ENCODE measurements at places on chromosomes 16 and 17.

DNA sequence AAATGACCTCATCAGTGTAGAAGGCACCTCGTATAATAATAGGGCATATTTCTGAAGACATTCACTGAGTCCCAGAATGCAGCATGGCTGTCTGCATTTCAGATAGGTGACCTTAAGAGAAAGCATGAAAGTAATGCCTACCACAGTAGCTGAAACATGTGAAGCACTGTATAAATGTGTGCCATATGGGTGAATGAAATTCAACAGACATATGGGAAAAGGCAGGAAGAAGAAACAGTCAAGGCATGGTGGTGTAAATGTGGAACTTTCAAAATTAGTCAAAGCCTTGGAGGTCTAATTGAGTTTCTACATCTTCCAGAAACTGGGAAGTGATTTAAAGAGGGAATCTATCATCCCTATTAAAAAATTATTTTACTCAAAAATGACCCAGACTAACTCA, 698.2 kb upstream of the GOT2 start:
- no peak for DNase-seq

DNA sequence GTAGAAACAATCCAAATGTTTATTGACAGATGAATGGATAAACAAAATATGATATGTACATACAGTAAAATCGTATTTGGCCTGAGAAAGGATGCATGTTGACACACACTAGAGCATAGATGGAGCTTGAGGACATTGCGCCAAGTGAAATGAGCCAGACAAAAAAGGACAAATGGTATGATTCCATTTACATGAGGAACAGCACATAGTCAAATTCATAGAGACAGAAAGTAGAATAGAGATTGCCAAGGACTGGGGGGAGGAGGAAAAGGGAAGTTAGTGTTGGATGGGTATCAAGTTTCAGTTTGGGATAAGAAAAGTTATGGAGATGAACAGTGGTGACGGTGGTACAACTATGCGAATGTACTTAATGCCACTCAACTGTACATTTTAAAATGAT, 47.9 kb downstream of the COPRS start:
- no peak for DNase-seq

- no peak for DNase-seq
Measured at GRCh38 chr17:32307658-32308057, 34.3 kb downstream of the C17orf75 start.

- no peak for DNase-seq
Measured at GRCh38 chr17:67504182-67504581, 127.1 kb downstream of the PITPNC1 start.

- no peak for DNase-seq
Measured at GRCh38 chr16:82703871-82704768, 77.4 kb downstream of the CDH13 start.

DNA sequence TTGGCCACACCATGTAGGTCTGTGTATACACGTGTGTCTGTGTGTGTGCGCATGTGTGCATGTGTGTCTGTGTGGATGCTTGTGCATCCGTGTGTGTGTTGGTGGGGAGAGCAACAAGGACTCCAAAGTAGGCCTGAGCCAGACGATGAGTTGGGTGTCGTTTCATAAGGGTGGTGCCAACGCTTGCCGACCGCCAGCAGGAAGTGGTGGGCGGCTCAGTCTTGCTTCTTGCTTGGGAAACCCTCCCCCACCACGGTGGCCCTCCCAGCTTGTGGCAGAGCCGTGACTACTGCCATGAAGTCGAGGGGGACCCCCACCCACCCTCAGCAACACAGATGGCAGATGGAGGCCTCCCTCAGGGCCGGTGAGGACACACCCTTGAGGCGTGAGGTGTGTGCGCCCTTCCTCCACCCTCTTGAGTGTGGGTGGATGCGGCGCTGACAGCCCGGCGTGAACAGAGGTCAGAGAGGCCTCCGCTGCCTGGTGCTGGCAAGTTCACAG, 17.5 kb downstream of the SBK1 start:
- peak; percentile 74 for DNase-seq

DNA sequence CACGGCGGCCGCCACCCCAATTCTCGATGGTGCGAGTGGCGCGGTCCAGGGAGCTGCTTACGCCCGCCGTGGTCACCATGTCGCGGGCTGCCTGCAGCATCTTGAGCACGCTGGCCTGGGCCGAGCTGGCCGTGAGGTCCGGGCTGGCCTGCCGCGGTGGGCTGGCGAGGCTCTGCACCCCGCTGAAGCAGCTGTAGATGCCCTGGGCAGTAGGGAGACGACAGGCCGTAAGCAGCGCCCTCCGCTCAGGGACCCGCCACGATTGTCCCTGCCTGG, 16.4 kb downstream of the GRIN2C start:
- no peak for DNase-seq

DNA sequence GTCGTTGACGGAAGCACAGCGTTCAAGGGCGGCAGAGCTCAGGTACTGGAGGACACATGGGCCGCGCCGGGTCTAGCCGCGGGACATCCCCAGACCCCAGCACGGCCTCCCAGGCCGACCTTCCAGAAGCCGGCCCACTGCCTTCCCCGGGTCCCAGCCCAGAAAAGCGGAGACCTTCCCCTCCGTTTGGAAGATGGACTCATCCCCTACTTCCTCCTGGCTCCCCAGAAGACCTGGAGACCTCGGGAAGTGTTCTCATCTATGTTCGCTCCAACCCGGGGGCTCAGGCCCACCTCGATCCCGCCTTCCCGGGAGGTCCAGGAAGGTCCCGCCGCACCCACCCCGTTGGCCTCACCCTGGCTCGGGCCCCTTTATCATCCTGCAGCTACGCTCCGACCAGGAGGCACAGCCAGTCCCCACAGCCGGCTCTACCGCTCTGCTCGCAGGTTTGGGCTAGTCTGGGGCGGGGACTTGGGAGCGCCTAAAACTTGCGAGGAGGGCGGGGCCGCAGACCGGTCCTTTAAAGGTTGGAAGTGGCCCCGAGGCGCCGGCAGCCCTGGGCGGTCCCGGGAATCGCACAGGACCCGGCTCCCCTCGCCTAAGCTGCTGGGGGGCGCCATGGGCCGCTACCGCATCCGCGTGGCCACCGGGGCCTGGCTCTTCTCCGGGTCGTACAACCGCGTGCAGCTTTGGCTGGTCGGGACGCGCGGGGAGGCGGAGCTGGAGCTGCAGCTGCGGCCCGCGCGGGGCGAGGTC, at the start of gene ALOX12:
TSS of gene ALOX12 (plus strand) at position 550 of the 756 bp plus-strand sequence. CDS start at position 619, 69 bp downstream.
- no peak for DNase-seq

DNA sequence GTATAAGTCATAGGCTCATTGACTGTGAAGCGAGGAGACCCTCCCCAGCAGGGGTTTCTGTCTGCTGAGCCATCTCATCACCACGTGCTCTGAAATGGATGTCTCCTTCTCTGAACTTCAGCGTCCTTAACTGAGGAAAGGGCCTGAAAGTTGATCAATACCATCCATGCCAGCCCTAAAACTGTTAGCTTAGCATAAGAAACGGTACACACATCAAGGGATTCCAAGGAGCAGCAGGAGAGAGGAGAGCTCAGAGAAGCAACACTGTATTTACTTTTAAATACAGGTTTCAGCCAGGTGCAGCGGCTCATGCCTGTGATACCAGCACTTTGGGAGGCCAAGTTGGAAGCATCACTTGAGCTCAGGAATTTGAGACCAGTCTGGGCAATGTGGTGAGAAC, 248.9 kb upstream of the TNRC6C start:
- no peak for DNase-seq
